ENCODE measurements at places on chromosomes 7 and 10.

DNA sequence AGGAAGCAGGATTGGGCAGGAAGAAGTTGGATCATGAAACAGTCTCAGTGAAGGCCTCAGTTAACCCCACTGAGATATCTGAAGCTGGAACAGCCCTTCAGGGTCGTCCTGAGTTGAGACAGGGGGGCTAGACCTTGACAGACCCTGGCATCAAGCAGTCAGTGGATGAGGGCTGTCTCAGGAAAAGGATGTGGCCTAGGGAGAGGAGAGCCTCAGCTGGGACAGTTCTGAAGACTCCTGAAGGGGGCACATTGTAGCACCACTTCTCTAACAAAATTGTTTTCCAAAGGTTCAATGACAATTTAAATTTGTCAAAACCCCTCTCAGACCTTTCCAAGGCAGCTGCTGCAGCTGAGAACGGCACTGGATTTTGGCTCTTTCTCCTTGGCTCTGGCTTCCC is 15.8 kb upstream of the SLK start:
- DNase-seq, result no peak

- DNase-seq, result no peak
Measured at GRCh38 chr10:104138131-104138530, 16.2 kb downstream of the SFR1 start.

DNA sequence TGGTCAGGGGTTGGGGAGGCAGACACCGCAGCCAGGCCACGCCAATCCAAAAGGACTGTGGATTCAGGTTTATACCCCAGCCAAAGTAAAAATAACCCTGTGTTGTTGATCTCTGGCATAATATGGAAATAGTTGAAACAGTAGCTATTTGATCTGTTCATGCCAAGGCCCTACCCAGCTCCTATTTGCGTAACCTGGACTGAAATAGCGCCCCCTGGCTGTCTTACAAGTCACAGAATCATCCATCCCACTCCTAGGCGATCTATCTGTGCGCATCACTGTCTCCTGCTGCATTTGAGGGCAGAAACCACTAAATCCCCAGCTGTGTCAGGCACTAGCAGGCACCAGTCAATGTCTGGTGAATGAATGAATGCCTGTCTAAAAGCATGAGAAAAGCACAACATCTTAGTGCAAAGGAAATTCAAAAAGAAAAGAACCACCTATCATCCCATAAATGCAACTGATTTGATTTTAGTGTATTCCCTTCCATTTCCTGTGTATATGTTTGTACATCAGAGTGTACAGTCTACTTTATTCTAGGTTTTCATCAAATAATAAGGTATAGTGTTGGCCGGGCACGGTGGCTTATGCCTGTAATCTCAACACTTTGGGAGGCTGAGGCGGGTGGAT is 160.0 kb downstream of the SLIT1 start:
- DNase-seq, result peak; percentile 24

GRCh38 chr10:58438340-58438871 is 53.2 kb downstream of the TFAM start:
- DNase-seq, result no peak

DNA sequence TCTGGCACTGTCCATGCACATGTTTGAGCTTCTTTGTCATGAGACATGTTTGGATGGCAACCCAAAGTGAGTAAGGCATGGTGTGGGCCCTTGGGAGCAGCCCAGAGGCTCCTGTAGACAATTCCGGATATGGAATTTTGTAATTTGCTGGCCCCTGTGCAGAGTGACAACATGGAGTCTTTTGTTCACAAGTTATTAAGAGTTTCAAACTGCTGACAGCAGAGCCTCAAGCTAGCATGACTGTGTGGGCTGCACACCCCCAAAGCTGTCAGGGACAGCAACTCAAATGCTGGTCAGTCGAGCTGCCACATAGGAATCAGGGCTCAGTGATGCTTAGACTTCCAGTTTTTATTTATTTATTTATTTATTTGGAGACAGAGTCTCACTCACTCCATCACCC is 7.0 kb upstream of the MYL7 start:
- no peak for DNase-seq

DNA sequence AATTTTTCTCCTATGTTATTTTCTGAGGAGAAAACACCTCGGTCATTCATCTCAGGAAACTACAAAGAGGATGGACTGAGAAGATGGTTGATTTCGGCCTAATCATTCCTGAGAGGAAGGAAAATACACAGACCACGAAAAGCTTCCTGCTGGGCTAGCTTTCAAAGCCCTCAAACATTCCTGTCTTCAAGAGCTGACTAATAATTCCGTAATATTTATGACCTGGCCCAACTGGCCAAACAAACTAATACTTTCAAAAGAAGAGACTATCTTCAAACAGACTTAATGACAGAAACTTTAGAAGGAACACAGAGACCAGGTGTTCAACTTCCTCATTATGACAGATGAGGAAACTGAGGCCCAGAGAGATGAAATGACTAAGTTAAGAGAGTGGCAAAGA is 215.1 kb upstream of the FRMD4A start:
- DNase-seq, result no peak

DNA sequence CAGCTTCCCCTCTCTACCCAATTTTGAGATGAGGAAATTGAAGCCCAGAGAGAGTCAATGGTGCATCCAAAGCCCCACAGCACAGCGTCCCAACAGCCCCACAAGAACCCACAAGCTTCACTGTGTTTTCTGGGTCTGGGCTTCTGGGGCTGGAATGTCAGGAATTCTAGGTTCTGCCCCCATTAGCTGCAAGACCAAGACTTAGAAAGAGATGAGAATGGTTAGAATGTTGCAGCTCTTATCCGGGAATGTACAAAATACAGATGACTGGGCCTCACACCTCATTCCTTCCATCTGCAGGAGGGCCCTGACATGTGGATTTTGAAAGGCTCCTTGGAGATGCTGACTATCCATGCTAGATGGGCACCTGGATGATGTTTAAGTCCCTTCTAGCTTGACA is 6.0 kb upstream of the SGPL1 start:
- no peak for DNase-seq

GRCh38 chr10:91164520-91165065 is 55.9 kb upstream of the PCGF5 start:
- DNase-seq, result no peak
